ENCODE measurements at places on chromosomes 6 and 20. TPM values are rescaled to one million over a fixed set of nuclear protein-coding genes. Genes with fewer than 3 reads are reported as not detected.

CLDN20 gene
- total RNA-seq = not detected

CCN6 gene
- total RNA-seq = not detected

PDYN gene
- not detected for total RNA-seq

HLA-C gene
- total RNA-seq = 965 TPM

AGPAT4 gene
- 12.3 TPM for total RNA-seq

GRCh38 chr6:88916615-88917208 is 46.7 kb downstream of the RNGTT start:
- no peak for DNase-seq

- DNase-seq = no peak
These were observed 356.7 kb upstream of the JARID2 start for GRCh38 chr6:14889188-14889587.

- DNase-seq = no peak
These were observed 36.0 kb upstream of the SCRT2 start for GRCh38 chr20:711576-711975.

DNA sequence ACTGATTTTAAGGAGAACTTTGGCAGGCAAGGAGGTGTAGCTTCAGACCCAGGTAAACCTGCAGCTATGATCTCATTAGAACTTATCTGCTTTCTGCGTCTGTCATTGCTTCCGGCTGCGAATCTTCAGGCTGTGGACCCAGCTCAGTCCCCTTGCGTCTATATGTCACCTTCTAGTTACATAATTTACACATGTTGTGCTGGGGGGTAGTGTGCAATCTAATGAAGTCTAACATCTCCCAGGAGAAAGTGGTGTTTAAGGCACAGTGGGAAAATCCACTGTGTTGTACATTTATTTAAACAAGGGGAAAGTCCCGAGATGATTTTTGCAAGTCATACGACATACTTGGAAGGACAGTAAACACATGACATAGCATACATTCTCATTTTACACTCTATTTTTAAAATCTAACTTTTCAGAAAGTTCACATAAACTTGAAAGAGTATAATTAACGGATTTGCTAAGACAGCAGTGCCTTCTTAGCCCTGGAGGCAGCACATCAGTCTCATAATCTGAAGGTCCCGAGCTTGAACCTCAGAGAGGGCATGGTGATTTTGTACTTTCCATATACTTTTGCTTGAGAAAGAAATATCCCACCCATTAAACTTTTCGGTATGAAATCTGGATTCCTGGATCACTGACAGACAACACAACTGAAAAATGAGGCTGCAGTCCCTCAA is 35.2 kb downstream of the GPX6 start:
- DNase-seq = no peak

DNA sequence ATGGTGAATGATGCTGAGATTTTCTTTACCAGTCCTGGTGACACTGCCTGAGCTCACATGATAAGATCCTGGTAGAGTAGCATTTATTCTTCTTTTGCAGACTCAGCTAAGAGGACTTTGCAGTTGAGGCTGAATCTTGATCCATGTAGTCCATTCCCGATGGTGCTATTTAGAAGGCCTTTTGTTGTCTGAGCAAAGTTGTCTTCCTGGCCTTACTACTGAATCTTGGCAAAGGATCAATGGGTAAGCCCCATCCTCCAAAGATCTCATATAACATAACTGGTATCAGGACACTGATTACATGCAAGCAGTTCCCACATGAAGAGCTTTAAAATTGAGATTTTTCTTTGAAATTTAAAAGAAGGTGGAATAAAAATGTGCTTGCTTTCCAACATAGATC is 291.6 kb downstream of the SOX4 start:
- no peak for DNase-seq

GRCh38 chr20:45636513-45636912 is 5.4 kb upstream of the WFDC9 start:
- DNase-seq = no peak

DNA sequence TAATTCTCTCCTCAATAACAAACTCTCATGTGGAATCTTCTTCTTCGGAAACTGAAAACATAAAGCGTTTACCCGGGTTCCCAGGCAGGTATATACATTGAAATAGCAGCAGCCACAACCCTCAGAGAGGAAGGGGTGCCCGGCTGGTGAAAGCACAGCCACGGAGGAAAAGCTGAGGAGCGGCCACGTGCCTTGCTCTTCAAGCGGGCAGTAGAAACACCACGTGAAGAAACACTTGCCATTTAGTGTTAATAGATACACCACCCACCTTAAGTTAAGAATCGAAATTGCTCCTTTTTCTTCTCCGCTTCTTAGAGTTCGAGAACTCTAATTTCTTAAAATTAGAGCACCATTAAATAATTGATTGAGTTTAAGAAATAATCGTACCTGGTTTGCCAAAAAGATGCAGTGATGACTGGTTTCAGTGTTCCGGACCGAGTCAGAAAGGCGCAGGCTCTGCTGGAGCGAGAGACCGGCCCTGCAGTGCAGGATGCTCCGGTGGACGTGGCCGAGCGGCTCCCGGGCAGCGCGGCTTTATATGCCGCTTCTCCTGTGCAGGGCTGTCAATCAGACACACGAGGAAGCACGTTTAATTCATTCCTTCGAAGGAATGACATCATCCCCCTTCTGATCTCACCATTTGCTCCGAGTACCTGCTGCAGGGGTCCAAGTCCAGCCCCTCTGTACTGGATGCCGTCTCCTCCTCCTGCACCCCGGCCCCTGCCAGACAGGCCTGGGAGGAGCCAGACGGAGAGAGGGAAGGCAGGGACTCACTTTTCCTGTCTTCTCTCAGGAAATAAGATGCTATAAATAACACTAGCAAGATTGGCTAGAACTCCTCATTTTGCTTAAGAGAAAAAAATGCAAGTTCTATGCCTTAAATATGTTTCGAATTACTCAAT is at the start of gene THBS2:
TSS of gene THBS2 (minus strand) at position 510 of the 902 bp plus-strand sequence. CDS start 3,062 bp downstream, outside the sequence.
- DNase-seq = no peak

DNA sequence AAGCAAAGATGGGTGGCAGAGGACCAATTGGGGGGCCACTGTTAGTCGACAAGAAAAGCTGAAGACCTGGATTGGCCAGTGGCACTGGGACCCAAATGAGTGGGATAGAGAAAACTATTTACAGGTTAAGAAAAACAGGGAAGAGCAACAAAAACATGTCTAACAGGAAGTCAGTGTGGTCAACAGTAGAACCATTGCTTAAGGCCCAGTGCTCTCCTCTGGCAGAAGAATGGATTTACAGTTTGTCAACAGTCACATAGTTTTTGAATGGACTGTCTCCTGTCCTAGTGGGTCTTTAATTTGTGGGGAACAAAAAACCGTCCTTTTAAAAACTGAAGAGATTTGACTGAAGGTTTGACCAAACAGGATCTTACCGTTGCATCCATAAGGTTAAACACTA is 12.1 kb upstream of the WTAP start:
- DNase-seq = no peak

DNA sequence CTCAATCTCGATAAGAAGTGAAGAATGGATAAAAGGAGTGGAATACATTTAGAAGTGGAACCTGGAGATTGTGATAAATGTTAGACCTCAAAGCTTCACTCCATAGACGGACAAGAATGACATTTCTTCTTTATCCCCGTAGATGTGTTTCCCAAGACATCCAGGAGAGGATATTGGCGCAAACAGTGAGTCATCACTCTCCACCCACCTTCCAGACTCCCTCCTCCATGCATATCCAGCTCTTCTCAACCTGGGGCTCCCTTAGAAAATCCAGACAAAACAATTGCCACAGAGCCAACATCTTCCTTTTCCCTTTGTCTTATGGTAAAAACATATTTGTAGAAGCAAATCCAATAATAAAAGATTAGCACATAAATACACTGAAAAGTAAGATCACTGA is 586.1 kb downstream of the PTPRT start:
- no peak for DNase-seq

DNA sequence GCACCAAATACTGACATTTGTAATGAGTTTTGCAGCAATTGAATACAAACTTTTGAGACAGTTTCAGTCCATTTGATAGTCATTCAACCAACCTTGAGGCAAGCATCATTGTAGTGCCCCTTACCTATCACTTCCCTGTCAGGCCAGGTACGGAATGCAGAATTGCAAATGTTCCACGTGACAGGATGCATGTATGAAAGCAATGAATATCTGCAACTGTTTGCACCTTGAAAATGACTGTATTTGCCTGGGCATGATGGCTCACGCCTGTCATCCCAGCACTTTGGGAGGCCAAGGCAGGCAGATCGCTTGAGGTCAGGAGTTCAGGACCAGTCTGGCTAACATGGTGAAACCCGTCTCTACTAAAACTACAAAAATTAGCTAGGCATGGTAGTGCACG is 146.0 kb upstream of the SCGN start:
- DNase-seq = no peak

DNA sequence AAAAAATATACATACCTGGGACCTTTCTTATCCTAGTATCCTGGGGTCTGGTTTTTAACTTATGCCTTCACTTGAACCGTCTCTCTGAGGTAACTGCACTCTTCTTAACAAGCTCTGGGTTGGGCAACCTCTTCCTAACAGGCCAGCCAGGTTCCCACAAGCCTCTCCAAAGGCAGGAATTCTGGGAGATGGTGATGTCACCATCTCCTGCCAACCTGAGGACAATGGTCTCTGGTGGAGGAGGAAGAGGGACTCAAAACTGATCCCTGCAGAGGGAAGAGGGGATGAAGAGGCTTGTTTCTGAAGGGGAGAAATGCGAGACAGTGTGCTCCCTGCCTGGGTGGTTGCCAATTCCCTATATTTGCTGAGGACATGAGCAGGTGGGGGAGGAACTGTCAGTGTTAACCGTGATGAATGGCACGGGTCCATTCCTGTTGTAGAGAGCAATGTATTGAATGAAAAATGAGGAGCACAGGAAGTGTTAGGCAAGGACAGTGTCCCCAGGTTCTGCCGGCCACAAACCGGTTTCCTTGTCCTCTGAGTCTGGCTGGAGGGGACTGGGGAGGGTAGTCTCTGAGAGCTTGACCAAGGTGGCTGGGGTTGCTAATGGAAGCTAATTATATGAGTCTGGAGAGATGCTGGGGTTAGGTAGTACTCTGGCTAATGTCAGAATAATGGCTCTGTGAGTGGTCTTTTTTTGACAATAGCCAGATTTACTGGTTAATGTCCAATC is 95.5 kb downstream of the KCNB1 start:
- DNase-seq = no peak

DNA sequence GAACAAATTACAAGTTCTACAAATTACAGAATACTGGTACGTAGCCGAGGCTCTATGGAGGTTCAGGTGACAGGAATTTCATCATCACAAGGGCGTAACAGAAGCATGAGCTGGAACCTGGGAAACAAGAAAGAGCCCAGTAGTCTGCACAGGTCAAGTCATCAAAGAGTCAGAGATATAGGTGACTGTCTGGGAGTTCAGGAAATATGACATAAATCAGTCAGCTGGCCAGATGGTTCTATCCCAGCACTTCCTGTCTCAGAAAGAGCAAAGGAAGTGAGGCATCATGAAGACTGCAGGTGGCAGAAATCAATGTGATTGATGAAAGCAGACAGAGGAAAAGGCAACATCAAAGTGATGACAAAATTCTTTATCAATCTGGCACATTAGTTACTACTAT is 23.3 kb downstream of the MYCT1 start:
- no peak for DNase-seq

GRCh38 chr20:3812975-3813847 is 7.1 kb upstream of the AP5S1 start:
- DNase-seq = no peak

GRCh38 chr6:138250053-138250452 is 31.8 kb upstream of the PBOV1 start:
- DNase-seq = no peak
